ENCODE measurements at places on chromosomes 13 and 19.

GRCh38 chr19:3483226-3483628 lies at the start of gene SMIM44:
Gene SMIM44 (minus strand): TSS chr19:3483441. CDS start chr19:3483403, 38 bp downstream.
- DNase-seq: no peak

GRCh38 chr13:45372189-45373161 lies 31.5 kb upstream of the TPT1 start:
- no peak for DNase-seq

DNA sequence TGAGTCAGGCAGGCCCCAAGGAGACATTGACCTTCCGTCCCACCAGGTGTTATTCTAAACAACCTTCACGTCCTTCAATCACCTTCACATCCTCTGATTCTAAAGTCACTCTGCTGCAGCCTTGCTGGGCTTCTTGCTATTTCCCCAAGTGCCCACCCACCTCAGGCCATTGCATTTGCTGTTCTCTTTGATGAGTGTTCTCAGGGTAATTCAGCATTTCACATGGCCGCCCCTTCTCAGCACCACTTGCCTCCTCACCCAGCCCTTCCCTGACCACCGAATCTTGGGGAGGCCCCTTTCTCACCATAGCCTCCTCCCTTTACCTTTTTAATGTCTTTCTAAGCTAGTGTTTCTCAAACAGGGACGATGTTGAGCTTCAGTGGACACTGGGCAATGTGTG lies 4.6 kb downstream of the ZNF805 start:
- no peak for DNase-seq

- no peak for DNase-seq
Observed at GRCh38 chr13:26498656-26499601, 58.6 kb upstream of the WASF3 start.

DNA sequence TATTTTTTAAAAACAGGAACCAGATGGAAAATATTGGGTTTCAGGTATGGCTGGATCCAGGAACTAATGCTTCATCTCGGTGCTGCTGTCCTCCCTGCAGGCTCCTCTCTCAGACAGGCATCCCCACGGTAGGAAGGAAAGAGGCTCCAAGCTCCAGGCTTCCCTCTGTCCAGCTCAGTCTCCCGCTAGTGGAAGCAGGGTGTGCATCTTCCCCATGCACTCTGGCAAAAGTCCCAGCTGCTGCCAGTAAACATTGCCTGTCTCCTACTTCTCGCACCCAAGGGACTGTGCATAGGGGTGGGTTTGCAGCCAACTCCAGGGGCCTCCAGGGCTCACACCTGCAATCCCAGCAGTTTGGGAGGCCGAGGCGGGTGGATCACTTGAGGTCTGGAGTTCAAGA lies 29.2 kb downstream of the IL12RB1 start:
- no peak for DNase-seq

- no peak for DNase-seq
Observed at GRCh38 chr19:38852231-38853044, 2.7 kb upstream of the HNRNPL start.

GRCh38 chr19:6730153-6730804 lies 7.1 kb downstream of the GPR108 start:
- no peak for DNase-seq

GRCh38 chr19:49567861-49568441 lies 12.4 kb downstream of the NOSIP start:
- no peak for DNase-seq

- no peak for DNase-seq
Observed at GRCh38 chr13:49517461-49517860, 21.7 kb downstream of the PHF11 start.

DNA sequence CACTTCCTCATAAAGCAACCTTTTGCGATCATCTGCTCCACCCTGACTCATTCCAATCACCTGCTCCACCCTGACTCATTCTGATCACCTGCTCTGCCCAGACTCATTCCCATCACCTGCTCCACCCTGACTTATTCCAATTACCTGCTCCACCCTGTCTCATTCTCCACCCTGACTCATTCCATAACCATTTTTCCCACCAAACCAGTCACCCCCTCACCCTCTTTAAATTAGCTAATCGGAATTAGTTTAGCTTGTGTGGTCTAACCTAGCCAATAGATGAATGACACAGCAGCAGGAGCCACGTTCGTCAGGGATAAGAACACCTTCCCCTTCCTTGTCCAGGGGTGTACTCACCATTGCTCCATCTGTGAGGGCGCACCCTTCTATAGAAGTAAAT lies 134.0 kb downstream of the COG6 start:
- no peak for DNase-seq

GRCh38 chr19:3503036-3503572 lies 2.6 kb upstream of the DOHH start:
- DNase-seq: no peak

- DNase-seq: no peak
Observed at GRCh38 chr13:80030491-80030890, 310.4 kb downstream of the SPRY2 start.

DNA sequence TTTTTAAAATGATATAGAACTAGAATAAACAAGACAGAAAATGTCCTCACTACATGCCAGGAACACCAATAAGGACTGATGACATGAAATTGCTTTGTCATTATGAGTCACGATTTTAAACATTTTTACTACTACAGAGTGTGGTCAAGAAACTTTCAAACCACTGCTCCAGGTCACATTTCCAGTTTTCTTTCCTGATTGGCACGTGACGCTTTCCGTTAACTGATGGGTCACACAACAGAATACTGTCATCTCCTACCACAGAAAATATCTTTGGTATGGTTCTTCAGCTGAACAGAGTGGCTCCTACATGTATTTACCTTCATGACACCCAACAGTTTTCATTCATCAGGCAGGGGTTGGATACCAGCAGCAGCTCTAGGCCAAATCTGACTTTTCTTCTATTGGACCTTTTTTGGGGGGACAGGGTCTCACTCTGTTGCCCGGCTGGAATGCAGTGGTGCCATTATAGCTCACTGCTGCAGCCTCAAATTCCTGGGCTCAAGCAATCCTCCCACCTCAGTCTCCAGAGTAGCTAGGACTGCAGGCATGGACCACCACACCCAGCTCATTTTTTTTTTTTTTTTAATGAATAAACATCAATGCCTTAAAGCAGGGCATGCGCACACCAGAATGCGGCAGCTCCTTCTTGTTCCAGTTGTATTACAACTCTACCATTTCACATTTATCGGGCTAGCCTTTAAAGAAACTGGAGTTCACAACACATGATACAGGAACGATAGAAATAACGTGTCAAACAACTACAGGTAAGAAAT lies 147.4 kb downstream of the RNF17 start:
- no peak for DNase-seq

GRCh38 chr13:113862191-113862930 lies 1.5 kb downstream of the GAS6 start:
- no peak for DNase-seq

- DNase-seq: no peak
Observed at GRCh38 chr19:42099336-42099925, 23.5 kb downstream of the ZNF574 start.

GRCh38 chr19:13880059-13881043 lies 3.4 kb downstream of the NANOS3 start:
- DNase-seq: peak; percentile 77

DNA sequence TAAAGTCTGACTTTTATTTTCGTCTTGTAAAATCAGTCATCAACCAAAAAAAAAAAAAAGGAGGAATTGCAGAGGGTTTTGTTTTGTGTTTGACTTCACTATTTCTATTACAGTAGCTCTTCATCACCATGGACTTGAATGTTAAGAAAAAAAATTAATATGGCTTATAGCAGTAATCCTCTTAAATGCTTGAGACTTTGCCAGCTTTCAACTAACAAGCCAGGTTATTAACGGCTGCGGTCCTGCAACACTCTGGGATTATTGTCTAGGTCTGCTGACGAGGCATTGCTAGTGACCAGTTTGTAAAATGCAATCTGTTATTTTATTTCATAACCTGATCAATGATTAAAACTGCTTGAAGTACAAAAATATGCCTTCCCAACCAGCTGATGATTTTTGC lies 647.2 kb upstream of the KLHL1 start:
- no peak for DNase-seq

DNA sequence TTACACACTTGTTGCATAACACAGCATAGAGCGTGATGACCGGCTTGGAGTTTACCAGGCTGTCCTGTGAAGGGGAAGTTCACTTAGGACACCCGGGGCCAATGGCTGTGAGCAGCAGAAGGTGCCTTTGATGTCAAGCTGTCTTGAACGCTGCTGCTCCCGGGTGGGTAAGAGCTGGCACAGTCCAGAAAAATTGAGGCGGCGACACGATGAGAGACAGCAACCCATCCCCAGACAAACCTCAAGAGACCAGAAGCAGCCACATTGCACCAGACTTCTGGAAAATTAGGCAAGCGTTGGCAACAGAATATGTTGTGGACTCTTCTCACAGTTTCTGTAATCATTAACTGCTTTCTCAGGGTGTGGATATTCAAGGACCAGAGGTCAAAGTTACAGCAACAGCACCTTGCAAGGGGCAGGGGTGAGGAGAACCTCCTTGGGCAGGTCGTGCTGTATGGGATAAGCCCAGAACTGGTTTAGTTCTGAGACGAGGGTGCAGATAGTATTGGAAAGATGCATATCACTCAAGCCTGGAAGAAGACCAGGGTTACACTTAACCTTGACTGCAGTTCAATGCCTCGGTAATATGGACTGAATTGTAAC lies 10.1 kb downstream of the NFILZ start:
- DNase-seq: no peak

- DNase-seq: no peak
Observed at GRCh38 chr19:13962699-13963602, 10.6 kb downstream of the DCAF15 start.

- DNase-seq: no peak
Observed at GRCh38 chr13:47268270-47268669, 371.4 kb upstream of the HTR2A start.

GRCh38 chr19:10116085-10116865 lies 3.4 kb downstream of the EIF3G start:
- no peak for DNase-seq

DNA sequence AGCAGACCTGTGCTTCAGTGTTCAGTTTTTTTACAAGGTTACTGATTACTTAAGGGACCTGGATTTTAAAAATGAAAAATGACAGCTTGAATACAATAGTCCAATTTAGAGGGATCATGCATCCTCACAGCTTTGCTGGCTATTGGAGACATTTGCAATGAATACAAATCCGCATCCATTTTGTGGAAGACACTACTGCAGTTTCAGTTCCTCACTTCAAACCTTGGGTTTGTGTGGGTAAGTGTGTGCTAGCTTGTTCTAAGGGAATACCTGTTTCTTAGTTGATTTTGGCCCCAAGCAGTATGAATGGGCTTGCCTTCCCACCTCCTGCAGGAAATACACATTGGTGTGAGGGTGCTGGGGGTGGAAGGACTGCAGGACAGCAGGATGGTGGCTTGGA lies 222.4 kb downstream of the OLFM4 start:
- no peak for DNase-seq

- no peak for DNase-seq
Observed at GRCh38 chr19:49113762-49114629, at the start of gene LIN7B. Gene LIN7B (plus strand): TSS chr19:49114370. CDS start chr19:49114405, 35 bp downstream.

DNA sequence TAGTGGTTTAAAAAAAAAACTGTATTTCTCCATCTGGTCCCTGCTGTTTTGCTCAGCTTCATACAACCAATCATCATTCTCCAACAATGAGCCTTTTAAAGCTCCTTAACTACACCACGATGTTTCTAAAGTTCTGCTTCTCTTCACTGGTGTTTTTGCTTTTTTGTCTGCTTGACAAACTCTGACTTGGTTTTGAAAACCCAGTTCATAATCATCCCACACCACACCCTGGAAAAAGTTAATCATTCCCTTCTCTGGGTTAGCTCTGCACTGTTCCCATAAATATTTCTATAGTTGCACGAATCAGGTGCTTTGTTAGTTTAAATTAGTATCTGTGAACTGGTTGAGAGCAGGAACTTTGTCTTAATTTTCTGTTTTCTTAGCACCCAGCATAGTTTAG lies 217.1 kb downstream of the ENOX1 start:
- DNase-seq: no peak

GRCh38 chr13:23443878-23444277 lies 10.4 kb upstream of the SACS start:
- no peak for DNase-seq

GRCh38 chr13:65585346-65585745 lies 1644.8 kb downstream of the PCDH9 start:
- no peak for DNase-seq

- DNase-seq: no peak
Observed at GRCh38 chr13:94218951-94219350, 260.5 kb downstream of the DCT start.

- no peak for DNase-seq
Observed at GRCh38 chr19:19214159-19214490, 2.4 kb downstream of the NCAN start.

- DNase-seq: no peak
Observed at GRCh38 chr13:60629158-60629557, 232.1 kb downstream of the TDRD3 start.

DNA sequence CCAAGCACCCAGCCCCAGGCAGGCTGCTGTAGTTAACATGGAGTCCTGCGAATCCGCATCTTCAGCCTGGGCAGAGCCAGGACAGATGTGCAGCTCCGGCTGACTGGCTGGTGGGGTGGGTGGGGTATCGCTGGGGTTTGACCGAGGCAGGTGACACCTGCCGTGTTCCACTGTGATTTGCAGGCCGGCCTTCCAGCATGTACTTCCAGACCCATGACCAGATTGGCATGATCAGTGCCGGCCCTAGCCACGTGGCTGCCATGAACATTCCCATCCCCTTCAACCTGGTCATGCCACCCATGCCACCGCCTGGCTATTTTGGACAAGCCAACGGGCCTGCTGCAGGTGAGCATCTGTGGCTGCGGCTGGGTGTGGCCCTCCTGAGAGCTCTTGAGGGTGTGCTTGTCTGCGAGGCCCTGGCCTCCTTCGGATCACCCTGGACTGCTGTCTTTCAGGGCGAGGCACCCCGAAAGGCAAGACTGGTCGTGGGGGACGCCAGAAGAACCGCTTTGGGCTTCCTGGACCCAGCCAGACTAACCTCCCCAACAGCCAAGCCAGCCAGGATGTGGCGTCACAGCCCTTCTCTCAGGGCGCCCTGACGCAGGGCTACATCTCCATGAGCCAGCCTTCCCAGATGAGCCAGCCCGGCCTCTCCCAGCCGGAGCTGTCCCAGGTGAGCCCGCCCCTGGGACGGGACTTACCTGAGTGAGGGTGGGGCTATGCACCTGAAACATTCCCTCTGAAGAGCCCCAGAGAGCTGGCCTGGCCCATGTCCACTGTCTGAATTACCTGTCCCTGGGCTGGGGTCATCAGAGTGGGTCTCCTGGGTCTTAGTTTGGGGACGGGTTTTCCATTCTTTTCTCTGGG lies 30.6 kb downstream of the CERS1 start:
- no peak for DNase-seq

DNA sequence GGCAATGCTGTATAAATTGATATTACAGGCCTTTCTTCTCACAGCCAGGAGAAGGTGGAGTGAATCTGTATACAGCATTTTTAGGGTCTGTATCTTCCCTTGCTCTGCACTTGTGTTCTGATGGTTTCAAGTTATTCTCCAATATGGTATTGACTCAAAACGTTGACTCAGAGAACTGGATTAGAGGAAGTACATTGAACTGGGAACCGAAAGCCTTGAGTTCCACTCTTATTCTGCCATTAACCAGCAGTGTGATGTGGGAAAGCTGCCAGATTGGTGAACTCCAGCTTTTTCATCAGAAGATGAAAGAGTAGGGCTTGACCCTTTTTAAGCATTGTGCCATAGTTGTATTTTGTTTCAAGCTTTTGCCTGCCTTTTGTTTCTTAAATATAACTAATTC lies 167.7 kb downstream of the SPRY2 start:
- no peak for DNase-seq

GRCh38 chr19:45878043-45878794 lies 7.7 kb downstream of the IRF2BP1 start:
- DNase-seq: no peak

- no peak for DNase-seq
Observed at GRCh38 chr19:28594737-28595136, 618.2 kb downstream of the UQCRFS1 start.

- DNase-seq: no peak
Observed at GRCh38 chr19:34430738-34431625, 2.8 kb downstream of the UBA2 start.

Measured in AG09309 (cell line).